ENCODE measurements at places on chromosomes 13 and 19.

DNA sequence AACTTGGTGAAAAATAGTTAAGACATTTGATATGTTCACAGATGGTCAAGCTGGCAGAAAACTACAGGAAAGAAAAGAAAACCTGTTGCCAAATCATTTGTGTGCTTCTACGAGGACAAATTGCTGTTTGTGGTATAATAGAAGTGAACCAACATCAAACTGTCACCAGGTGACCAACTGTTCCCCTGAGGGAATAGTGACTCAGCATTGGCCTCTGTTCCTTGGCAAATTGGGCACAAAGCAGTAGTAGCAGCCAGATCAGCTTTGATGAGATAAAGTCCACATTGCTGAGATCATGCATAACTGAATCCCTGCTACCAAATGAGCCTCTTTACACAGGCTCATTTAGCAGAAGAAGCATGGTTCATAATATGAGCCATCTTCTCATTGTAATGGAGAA is 103.5 kb downstream of the POSTN start:
- DNase-seq = no peak

GRCh38 chr19:34503531-34504272 is 22.1 kb downstream of the WTIP start:
- DNase-seq = no peak

DNA sequence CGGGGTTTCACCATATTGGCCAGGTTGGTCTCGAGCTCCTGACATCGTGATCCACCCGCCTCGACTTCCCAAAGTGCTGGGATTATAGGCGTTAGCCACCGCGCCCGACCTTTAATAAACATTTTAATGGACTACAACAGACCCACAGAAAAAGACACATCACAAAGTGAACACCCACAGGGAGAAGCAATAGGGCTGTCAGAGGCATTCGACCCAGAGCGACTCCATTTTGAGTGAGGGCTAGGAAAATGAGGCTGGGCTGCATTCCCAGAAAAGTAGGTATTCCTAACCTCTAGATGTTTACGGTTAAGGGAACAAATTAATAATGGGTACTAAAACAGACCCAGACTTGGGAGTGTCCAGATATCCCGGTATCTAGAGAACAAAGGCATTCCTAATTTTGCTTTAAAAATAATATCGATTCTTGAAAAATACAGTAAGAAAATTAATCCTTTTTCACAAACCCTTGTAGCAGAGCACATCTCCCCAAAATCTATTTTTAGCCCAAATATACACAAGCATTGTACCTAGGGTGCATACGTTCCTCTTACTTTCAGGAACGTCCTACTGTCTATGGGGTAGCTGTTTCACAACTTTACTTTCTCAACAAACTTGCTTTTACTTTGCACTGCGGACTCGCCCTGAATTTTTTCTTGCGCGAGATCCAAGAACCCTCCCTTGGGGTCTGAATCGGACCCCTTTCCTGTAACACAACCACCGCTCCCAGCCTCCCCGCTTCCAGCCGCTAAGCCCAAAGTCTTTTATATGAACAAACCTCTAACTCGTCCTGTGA is 811 bp upstream of the ZNF8 start:
- peak; percentile 9 for DNase-seq

GRCh38 chr13:75135325-75135825 is 346.6 kb downstream of the TBC1D4 start:
- no peak for DNase-seq

GRCh38 chr13:79990048-79990447 is 350.9 kb downstream of the SPRY2 start:
- no peak for DNase-seq

DNA sequence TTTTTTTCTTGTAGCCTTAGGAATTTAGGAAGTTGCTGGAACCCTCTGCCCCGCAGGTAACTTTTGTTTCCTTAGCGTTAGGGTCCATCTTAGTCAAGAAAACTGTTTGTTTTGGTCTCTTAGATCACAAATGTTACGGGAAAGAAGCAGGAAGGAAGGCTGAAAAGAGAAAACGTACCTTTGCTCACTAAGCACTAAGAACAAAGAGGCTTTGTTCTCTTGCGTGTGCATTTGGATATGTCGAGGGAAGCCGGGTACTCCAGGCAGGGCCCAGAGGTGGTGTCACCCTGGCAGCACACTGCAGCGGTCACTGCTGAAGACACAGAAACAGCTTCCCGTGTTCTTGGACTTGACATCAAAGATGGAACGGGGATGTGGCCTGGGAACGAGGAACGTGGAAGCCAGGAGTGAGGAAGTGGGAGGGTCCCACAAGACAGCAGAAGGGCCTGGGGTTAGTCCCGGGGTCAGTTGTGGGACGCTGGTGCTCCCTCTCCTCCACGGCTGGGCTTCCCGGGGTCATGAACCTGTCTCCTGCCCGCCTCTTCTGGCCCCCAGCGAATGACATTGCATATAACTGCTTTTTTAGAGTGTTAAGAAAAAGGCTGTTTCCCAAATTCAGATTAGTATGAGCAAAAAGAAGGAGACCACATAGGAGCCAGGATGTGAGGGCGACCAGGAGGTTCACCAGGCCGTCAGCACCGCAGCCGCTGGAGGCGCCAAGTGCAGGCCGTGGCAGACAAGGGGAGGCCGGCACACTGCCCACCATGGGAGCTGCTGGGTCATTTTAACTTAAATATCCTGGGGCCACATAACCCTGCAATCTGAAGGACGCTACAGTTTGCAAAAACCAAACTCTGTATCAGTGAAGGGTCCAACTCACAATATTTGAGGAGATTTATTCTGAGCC is 31.6 kb downstream of the ATP11A start:
- DNase-seq = no peak

DNA sequence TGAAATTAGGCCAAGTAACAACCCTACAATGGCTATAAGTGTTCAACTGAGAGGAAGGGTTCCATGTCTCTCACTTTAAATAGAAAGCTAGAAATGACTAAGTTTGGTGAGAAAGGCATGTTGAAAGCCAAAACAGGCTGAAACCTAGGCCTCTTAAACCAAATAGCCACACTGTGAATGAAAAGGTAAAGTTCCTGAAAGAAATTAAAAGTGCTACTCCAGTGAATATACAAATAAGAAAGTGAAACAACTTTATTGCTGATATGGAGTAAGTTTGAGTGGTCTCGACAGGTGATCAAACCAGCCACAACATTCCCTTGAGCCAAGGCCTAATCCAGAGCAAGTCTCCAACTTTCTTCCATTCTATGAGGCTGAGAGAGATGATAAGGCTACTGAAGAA is 209.6 kb downstream of the KLF12 start:
- no peak for DNase-seq

- DNase-seq = no peak
Observed at GRCh38 chr13:93279982-93280381, 53.4 kb downstream of the GPC6 start.

DNA sequence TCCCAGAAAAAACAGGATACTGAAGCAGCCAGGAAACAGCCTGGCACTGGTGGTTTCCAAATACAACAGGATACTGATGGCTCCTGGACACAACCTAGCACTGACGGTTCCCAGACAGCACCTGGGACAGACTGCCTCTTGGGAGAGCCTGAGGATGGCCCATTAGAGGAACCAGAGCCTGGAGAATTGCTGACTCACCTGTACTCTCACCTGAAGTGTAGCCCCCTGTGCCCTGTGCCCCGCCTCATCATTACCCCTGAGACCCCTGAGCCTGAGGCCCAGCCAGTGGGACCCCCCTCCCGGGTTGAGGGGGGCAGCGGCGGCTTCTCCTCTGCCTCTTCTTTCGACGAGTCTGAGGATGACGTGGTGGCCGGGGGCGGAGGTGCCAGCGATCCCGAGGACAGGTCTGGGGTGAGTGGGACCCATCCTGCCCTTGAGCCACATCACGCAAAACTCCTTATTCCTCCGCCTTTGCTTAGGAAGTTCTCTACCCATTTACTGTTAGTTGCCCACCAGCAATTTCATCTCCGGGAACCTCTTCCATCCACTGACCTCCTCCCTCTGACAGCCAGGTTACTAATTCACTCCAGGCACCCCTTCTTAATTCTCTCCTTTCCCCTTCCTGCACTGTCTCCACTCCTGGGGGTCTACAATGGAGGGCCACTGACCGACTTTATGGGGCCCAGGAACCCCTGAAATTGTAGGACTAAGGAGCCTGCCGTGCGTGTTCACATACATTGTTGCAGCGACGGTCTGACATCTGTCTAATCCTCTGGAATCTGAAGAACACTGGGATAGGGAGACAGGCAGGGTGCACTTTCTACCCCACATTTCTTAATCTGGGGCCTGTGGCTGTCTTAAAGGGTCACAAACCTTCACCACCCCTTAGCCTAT is 1.2 kb downstream of the ITPKC start:
- DNase-seq = no peak

- DNase-seq = no peak
Observed at GRCh38 chr13:111099290-111099689, 15.8 kb upstream of the ARHGEF7 start.

DNA sequence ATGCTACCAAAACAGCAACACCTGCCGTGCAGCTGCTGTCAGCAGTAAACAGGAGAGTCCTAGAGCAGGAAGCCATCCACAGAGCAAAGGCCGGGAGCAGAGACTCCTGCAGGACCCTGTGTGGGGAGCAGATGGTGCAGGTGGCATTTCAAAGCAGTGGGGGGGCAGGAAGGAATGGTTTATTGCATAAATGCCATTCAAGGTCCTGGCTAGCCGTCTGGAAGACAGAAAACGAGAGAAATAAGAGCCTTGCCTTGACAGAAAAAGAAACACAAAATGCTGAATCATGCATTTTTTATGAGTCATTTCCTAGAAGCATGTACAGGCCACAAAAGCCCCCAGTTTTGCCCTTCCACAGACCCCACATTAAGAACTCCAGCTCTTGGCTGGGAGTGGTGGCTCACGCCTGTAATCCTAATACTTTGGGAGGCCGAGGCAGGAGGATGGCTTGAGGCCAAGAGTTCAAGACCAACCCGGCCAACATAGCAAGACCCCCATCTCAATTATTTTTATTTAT is 5.4 kb downstream of the RSPH6A start:
- no peak for DNase-seq

GRCh38 chr13:100089465-100090032 is 656 bp downstream of the PCCA start:
- DNase-seq = no peak

DNA sequence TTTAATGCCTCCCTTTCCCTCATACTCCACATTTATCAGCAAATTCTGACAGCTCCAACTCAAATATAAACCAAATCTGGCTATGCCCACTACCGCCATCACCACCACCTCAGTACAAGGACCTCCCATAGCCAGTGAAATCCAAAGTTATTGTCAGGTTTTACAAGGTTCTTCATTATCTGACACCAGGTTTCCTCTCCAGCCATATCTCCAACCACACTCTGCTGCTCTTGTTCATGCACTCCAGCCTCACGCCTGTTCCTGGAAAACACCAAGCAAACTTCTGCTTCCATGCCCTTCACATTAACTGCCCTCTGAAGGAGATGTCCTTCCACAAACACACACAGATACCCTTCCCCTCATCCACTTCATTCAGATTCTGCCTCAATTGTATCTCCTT is 102.2 kb upstream of the MIR17HG start:
- DNase-seq = no peak

GRCh38 chr13:97387485-97387839 is 46.5 kb upstream of the RAP2A start:
- no peak for DNase-seq

DNA sequence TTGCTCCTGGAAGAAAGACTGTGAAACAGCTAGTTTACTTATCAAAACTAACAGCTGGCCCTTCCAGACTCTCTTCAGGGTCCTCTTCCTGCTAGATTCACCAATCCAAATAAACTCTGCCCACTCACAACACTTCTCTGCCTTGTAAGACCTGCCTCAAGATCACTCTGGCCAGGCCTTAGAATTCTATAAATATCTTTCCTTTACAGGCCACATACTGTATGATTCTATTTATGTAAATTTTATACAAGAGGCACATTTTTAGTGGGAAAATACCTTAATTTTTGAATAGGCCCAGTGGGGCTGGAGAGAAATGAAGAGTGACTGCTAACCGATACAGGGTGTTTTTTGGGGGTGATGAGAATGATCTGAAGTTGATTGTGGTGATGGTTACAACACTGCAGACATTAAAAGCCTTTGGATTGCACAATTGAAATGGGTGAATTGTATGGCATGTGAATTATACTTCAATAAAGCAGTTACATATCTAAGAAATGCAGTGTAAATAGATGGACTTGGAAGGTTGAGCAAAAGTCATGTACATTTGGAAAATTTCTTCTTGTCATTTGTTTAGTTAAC is 141.8 kb downstream of the GPC5 start:
- DNase-seq = no peak

- no peak for DNase-seq
Observed at GRCh38 chr19:38665950-38666662, 18.7 kb downstream of the ACTN4 start.

DNA sequence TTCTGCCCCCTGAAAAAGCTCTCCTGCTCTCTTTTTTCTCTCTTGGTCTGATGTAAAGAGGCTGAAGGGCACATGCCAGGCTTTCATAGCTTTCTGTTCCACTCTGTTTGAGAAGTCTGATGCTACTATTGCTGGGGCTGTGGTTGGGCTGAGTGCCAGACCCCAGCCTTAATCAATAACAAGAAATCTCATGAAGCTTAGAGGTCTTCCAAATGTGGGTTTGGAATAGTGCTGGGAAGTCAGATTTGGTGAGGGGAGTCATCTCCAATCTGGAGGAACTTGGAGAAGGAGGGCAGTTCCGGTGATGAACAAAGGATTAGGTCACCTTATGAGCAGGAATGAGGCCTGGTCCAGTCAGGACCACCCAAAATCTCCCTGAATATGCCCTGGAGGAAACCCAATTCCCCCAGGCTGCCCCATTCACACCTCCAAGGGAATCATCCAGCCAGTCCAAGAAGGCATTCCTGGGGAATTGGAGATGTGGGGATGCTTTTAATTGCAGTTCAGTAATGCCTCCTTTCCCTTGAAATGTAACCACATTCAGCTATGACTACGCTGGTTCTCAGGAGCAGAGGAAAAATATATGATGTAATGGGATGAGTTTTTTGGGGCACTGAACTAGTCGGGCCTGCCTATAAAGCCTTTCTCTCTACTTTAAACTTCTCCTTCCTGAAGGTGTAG is 102.0 kb downstream of the STARD13 start:
- no peak for DNase-seq

- no peak for DNase-seq
Observed at GRCh38 chr13:54950546-54950945, 1921.9 kb downstream of the OLFM4 start.

DNA sequence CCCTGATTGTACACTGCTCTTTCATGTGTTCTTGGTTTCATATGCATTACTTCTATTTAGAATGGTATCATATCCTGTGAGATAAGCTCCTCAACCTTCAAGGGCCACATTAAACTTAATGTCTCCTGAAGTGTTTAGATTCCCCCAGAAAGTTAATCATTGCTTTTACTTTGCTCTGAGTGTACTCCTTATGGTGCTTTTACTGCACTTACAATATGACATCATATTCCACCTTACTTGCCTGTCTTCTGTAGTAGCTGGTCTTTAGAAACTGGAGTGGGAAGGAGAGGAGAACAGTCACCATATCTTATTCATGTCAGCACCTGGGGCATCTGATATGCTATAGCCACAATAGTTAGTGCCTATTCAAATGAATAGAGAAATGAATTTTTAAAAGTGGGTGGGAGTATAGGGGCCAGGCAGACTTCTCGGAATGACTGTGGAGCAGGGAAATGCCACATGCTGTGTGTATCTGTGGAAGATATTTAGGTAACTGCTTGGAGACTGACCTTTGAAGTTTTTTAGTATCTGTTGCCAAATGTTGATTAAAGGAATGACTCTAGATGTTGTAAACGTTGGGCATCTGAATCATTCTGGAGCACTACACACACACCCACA is 40.2 kb downstream of the SLAIN1 start:
- no peak for DNase-seq
